ENCODE measurements at places on chromosomes 2 and 18.

- no peak for DNase-seq
These were observed 47.4 kb downstream of the FSIP2 start for GRCh38 chr2:185785851-185786473.

GRCh38 chr2:164948540-164948939 is 6.8 kb downstream of the SLC38A11 start:
- no peak for DNase-seq

- peak; percentile 55 for DNase-seq
These were observed 222.2 kb downstream of the C1D start for GRCh38 chr2:67840460-67841068.

GRCh38 chr18:23798824-23799223 is 109.6 kb downstream of the LAMA3 start:
- DNase-seq, result no peak

- DNase-seq, result peak; percentile 31
These were observed 23.2 kb downstream of the KCNF1 start for GRCh38 chr2:10934979-10935350.

DNA sequence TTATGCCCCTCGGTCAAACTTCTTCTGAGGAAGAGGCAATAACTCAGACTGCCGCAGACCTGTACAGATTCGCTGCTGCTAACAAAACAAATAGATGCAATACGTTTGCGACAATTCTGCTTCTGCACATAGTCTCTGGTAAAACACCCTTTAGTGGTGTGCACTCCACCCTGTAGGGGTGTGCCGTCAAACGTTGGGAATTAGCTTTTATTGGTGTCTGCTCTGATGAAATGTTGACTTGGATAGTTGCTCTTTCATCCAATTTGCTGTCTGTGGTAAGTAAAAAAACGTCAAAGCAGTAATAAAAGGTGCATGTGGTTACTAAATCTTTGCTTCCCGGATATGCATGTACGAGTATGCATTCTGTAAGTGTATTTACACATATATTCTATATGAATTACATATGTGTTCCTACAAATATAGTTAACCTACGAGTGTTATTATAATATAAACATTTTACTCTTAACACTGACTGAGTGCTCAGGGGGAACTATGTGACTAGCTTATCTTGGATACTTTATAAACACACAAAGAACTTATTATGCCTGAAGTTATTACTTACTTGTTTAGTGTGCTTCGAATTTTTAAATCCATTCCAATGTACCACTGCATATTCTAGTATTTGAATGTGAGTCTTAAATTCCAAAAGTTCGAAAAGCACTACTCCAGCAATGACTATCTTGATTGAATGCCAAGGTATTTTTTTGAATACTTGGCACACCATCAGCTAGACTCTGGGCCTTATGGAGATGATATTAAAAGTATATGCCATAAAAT is 610.2 kb downstream of the ZEB2 start:
- no peak for DNase-seq

Measured in NCI-H774 (cell line).